ENCODE measurements at places on chromosomes 7 and 10.

DNA sequence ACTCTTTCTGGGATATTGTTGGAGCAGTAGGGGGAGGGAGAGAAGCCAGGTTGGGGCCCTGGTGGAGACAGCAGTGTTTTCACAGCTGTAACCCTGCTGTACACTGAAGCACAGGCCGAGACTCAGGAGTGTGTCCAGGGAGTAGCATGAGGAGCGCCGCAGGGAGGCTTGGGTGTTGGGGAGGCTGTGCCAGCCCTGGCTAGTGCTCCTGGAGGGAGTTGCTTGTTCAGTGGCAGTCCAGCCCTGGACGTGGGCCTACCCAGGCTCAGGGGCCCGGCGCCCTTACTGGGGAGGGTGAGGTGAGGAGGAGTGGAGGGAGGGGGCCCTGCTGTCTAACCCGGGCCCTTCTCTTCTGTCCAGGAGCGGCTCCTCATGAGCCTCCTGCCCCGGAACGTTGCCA, 35.9 kb downstream of the ADCY1 start:
- no peak for DNase-seq

GRCh38 chr7:126698446-126698845, 554.3 kb downstream of the GRM8 start:
- no peak for DNase-seq

GRCh38 chr10:43680035-43680434, 31.4 kb upstream of the ZNF32 start:
- DNase-seq, result peak; percentile 20

DNA sequence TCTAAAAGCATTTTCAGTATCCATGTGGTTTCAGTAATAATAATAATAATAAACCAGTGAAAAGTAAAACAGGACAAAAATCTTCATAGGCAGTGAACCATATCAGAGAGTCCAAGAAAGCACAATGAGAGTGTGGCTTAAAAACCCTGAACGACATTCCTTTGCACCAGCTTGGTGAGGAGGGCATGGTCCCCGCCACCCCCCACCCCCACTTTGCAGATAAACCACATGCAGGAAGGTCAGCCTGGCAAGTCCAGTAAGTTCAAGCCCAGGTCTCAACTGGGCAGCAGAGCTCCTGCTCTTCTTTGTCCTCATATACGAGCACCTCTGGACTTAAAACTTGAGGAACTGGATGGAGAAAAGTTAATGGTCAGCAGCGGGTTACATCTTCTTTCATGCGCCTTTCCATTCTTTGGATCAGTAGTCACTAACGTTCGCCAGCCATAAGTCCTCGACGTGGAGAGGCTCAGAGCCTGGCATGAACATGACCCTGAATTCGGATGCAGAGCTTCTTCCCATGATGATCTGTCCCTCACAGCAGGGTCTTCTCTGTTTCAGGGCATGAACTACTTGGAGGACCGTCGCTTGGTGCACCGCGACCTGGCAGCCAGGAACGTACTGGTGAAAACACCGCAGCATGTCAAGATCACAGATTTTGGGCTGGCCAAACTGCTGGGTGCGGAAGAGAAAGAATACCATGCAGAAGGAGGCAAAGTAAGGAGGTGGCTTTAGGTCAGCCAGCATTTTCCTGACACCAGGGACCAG, 172.5 kb downstream of the EGFR start:
- DNase-seq, result no peak

GRCh38 chr7:156989766-156990535, 20.5 kb downstream of the MNX1 start:
- DNase-seq, result no peak

DNA sequence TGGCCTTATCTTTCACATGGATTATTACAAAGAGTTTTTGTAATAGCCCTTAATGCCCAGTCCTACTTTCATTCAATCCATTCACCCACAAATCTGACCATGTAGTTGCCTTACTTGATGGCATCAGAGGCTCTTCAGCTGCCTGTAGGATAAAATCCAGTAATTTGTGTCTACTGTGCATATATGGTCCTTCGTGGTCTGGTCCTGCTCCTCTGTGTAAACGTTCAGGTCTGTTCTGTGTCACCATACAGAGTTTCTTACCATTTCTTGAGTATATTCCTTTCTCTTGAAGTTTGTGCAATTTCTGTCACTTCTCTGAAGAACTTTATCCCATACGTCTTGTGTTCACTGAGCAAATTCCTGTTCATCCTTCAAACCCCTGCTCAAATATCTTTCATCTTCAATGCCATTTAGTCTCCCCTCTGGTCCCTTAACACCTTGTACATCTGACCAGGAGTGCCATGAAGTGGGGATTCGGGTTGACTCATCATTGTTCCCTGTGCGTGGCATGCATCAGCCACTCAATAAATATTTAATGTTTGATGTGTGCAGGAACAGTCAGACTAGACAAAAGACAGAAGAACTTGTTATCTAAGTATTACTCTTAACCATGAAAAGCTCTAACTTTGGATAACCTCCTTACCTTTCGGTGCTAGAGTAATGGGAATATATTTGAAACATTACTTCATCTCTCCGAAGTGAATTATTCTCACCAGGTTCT, 98.6 kb upstream of the RPA3 start:
- peak; percentile 66 for DNase-seq

DNA sequence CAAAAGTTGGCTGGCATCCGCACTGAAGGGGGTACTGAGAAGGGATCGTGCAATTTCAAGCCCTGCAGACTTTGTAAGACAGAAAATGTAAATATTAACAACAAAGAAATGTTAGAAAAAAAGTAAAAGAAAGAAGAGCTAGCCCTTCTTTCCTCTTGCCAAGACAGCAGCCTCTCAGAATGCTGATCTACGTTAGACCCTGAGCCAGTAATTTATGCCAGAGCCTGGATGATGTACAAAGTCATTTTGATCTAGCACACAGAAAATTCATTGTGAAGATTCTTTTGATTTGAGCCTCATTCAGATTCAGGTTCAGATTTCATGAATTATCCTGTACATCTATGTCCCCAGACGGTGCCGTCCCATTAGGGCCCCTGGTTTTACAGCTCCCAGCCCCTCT, 105.2 kb downstream of the PRKCQ start:
- no peak for DNase-seq

- DNase-seq, result no peak
These were observed 596.4 kb upstream of the GHITM start for GRCh38 chr10:83542774-83543411.

DNA sequence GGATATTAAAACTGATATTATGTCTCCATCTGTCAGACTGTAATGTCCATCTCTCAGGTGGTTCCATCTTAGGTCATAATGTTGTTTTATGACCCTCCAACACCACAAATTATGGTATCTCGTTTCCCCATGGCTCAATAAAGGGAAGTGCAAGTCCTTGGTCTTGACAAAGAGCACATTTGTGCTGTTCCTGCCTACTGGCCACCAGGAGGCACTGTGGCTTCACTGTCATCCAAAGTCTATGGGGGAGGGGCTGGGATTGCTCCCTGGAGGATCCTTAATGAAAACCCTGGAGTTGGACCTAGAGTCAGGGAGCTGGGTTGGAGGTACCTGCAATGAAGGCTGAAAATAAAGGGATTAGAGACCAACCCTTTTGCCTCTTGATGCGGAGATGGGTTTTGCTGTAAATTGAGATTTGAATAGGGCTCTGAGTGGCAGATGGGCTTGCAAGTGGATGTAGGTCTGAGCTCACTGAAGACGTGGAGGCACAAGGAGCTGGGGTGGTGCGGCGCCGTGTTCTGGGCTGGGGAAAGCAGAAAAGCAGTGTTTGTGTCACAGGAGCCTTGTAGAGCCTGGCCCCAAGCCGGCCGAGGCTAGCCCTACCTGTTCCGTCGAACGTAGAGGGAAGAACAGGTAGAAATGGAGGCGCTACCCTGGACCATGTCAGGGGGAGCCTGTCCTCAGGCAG, 180.5 kb upstream of the PRSS58 start:
- DNase-seq, result peak; percentile 42

- DNase-seq, result no peak
These were observed 434.9 kb downstream of the ADRA2A start for GRCh38 chr10:111511751-111512150.

GRCh38 chr10:103145860-103146466, 47.1 kb downstream of the NT5C2 start:
- no peak for DNase-seq

DNA sequence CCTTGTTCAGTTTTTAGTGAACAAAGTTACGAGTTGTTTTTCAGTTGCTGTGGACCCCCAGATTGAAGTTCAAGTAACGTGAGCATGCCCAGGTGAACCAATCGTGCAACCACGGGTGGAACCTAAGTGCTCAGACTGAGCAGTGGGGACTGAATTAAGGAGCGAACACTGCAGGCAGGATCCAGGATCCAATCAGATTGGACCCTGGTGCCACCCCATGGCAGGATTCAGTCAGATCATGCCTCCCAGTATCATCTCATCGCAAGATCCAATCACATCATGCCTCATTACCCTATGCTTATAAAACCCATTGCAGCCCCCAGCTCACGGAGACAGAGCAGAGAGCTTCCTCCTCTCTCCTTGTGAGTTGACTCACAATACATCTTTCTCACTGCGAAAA, 80.9 kb downstream of the PFKFB3 start:
- no peak for DNase-seq

DNA sequence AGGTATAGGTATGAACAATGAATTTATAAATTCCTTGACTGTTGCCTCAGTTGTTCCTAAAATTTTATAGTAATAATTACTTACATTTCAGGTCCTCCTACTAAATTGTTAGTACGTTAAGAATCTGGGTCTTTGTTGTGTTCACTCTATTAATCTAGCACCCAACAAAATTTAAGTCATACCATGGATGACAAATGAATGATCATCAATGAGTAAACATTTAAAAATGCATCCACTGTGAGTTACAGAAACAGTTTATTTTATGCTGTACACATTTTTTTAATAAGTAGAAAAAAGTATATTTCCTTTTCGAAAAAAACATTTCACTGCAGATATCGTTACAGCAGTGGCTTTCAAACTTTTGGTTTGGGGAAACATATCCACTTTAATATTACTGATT, 265.2 kb downstream of the PCLO start:
- DNase-seq, result no peak

DNA sequence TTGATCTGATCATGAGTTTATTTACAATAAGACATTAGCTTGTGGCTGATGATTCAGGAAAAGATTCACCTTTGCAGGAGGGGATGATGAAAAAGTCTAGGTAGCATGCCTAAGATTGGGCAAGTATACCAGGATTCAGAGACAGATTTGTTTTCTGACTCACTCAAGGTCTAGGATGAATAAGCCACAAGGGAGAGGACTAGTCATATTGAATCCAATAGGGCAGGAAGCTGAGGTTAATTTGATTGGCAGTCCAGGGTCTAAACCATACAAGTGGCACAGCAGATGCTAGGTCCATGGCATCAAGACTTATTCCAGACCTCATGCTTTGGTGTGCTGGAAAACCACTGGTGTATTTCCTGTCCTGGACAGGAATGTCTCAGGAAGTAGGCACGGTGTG, 1133.4 kb downstream of the XPNPEP1 start:
- peak; percentile 69 for DNase-seq

DNA sequence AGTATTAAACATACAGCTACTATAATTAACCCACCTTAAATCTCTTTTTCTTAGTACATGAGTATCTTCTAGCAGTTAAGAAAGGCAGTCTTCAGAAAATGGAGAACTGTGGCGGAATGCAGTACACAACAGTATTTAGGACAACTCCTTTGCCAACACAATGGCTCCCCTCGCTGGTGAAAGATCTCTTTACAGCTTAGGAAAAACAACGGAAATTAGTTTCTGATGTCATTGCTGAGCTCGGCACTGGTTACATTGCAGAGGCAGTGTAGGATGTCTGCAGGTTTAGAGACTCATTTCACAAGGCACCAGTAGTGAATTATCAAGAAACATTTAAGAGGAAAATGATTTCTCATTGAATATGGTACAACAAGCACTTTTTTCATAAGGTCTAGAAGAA, 43.4 kb downstream of the GLRX3 start:
- peak; percentile 66 for DNase-seq

DNA sequence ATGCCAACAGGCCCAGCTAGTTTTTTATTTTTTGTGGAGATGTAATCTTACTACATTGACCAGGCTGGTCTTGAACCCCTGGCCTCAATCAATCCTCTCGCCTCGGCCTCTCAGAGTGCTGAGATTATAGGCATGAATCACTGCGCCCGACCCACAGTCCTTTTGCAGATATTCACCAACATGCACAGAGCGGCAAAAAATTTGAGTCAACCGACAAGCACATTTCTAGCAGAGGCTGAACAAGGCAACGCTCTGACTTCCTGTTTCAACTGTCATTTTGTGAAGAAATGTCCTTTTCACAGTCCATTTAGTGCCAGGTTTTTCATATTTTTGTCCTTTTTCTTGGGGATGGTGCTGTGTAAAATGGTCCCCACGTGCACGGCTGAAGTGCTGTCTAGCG, 71.1 kb upstream of the KAT6B start:
- no peak for DNase-seq

- DNase-seq, result peak; percentile 47
These were observed 179.2 kb downstream of the ST7 start for GRCh38 chr7:117132321-117133120.

GRCh38 chr10:122549636-122550035, 10.9 kb upstream of the DMBT1 start:
- DNase-seq, result no peak

- DNase-seq, result no peak
These were observed 18.5 kb downstream of the CYP51A1 start for GRCh38 chr7:92115821-92116220.

DNA sequence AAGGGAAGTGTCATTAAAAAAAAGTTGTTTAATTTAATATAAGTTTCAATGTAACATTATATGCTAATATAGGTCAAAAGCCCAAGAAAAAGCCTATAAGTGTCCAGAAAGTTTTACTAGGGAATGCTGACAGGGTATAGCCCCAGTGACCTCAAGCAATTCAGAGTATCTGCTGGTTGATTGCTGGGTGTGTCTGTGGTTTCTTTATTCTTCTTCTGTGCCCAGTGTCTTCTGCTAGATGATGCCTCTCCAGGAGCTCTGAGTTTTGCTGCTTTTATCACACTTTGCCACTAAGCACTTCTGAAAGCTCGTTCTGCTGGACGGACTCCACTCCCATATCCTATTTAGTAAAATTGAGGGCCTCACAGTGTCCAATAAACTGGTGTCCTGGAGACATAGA, 212.2 kb upstream of the NRG3 start:
- DNase-seq, result no peak

DNA sequence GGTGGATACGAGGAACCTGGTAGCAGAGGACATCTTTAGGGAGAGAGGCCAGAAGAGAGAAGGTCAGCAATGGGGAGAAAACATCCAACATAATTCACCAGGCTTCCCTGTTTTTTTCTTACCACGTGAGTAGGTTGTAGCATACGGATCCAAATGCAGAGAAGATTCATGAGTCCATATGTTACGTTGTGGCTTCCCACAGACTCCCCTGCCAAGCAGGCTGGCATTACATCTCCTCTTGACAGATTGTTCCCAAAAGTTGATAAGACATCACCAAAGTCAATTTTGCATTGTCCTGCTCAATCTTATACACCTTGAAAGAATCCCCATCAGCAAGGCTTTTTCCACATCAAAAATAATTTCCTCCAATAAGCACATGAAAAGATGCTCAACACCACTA, 39.7 kb downstream of the DRGX start:
- DNase-seq, result no peak

- no peak for DNase-seq
These were observed 472.9 kb upstream of the COBL start for GRCh38 chr7:51789489-51789888.
